ENCODE measurements at places on chromosomes 5 and 9. TPM values are rescaled to one million over a fixed set of nuclear protein-coding genes. Genes with fewer than 3 reads are reported as not detected.

DMRT3 gene
- not detected for total RNA-seq

MBLAC2 gene
- total RNA-seq: 9.4 TPM

NSD1 gene
- 110 TPM for total RNA-seq

OBP2B gene
- not detected for total RNA-seq

IL17B gene
- not detected for total RNA-seq

FCN2 gene
- total RNA-seq: not detected

G3BP1 gene
- 282 TPM for total RNA-seq

DNA sequence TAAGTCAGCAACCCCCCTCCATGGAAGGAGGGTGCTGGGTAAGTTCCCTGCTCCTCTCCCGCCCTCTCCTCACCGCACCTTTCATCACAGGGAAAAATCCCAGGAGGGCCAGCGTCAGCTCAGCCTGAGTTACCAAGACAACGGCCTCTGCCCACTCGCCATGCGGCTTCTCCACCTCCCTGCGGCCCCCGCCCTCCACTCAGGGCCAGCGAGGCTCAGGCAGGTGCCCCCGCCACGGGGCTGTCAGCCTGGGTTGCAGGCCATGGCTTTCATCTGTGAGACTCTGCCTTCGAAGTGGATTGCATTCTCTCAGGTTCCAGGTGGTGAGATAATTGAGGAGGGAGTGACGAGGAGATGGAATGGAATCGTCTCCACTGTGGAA, 27.2 kb upstream of the LAMC3 start:
- no peak for DNase-seq

GRCh38 chr9:93667627-93668026, 91.2 kb downstream of the PHF2 start:
- DNase-seq: no peak

- DNase-seq: no peak
These were observed 193.9 kb downstream of the ALDH1A1 start for GRCh38 chr9:72758944-72759343.

KLF4 gene
- 94.9 TPM for total RNA-seq

RNF44 gene
- total RNA-seq: 60.1 TPM

HABP4 gene
- total RNA-seq: 6.3 TPM

- no peak for DNase-seq
These were observed 54.1 kb upstream of the ALDH1A1 start for GRCh38 chr9:73006986-73007385.

GRCh38 chr9:110255463-110256379, 586 bp downstream of the TXN start:
- DNase-seq: peak; percentile 64

SLC25A2 gene
- 0.79 TPM for total RNA-seq

DNA sequence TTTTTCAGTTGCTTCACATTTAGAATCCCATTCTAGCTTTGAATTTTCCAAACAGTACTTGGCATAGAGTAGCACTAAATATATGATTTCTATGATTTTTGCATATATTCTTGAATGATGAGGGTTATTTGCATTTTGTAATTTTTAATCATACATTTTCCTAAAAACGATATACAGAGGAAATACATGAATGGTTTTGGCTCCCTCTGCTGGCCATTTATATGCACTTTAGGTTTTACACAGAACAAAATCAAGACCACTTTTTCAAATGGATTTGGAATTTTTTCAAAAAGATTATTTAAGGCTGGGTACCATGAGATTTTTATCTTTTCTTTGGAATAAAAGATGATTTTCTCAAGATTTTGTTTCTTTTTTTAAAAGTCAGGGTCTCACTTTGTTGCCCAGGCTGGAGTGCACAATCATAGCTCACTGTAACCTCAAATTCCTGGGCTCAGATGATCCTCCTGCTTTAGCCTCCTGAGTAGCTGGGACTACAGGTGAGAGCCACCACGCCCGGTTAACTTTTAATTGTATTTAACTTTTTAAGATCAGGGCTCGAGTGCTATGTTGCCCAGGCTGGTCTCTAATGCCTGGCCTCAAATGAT, 16.7 kb upstream of the COMMD10 start:
- peak; percentile 70 for DNase-seq

SLC25A48 gene
- total RNA-seq: not detected

NR2F1-AS1 gene
- total RNA-seq: 3.2 TPM

ADGRD2 gene
- total RNA-seq: not detected

DNA sequence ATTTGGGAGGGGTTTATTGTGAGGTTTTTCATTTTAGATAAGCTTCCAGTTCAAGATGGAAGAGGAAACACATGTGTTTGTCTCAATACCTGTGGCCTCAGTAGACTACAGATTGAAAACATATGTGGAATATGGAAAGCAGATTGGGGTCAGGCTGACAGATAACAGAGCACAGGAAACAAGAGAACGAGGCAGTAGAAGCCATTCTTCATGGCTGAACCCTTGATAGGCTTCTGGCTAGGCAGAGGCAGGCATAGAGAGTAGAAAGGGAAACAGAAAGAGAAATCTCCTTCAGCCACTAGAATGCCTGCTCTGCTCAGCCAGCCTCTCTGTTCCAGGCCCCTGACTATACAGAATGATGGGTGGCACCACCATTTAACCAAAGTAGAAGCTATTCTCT, 152.5 kb downstream of the MUSK start:
- DNase-seq: no peak

KCTD16 gene
- 0.20 TPM for total RNA-seq

GRCh38 chr5:64979531-64979930, 210.8 kb downstream of the CWC27 start:
- no peak for DNase-seq

- DNase-seq: peak; percentile 21
These were observed 96.7 kb upstream of the FER start for GRCh38 chr5:108650997-108651396.

BHMT2 gene
- total RNA-seq: not detected

DNA sequence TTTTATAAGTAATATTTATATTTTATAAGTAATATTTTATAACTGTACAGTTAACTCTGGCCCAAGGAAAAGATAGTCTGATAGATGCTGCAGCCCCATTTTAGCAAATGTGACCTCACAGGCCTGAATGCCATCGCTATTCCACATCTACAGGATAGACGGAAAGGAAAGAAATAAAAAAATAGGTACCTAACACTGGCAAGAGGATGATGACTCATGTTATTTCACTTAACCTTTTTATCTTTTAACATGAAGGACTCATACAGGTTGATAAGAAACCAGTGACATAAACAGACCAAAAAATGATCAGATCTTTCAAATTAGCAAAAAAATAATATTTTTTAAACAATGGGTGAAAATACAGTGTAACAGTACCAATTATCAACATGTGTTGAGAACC, 2.7 kb downstream of the CD274 start:
- DNase-seq: no peak

DNA sequence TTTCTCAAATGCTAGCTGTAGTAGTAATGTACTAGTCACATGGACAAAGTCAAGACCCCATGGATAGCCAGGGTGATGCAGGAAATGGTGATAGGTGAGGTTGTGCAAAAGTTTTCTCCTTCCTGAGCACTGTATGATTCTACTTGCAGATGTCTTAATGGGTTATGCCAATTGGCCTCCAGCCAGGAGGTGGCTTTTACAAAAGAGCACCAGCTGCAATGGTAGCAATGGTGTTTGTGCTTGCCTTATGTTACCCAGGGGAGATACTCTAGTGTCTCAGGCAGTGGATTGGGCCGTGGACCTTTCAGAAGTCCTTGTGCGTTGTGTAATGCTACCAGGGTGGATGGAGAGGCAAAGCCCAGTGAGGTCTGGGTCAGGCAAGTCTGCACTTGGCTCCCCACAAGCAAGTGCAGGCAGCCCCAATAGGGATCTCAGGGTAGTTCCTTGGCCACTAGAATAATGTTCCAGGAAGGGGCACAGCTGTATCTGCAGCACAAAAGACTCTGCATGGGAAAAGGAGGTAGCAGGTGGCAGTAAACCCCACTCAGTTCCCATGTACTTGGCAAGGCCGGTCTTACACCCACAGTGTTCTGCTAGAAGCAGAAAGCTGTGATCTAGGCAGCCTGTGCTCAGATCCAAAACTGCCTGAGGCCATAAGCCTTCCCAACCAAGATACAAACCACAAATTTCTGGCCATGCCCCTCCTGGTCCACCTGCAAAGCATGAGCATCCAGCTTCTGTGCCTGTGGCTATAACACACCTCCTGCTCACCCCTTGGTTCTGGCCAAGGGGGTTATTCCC, 46.4 kb upstream of the EDIL3 start:
- peak; percentile 8 for DNase-seq

IRX1 gene
- 13.8 TPM for total RNA-seq

GRCh38 chr5:97193355-97193688, 10.3 kb upstream of the RIOK2 start:
- no peak for DNase-seq

DNA sequence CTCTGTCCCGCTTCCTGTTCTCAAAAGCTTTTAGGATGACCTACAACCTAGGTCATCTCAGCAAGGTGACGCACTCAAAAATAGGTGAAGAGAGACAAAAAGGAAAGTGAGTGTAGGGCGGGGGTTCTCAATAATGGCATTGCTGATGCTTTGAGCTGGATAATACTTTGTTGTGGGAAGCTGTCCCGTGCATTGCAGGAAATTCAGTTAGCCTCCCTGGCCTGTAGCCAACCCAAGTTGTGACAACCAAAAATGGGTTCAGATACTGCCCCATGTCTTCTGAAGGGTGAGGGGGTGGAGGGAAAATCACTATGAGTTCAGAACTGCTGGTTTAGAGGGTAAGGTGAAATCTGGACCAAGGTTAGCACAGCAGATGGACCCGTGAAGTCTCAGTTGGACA, 151.4 kb downstream of the MAST4 start:
- DNase-seq: no peak

GRCh38 chr5:84381502-84382362, 2.9 kb downstream of the EDIL3 start:
- DNase-seq: no peak

DNA sequence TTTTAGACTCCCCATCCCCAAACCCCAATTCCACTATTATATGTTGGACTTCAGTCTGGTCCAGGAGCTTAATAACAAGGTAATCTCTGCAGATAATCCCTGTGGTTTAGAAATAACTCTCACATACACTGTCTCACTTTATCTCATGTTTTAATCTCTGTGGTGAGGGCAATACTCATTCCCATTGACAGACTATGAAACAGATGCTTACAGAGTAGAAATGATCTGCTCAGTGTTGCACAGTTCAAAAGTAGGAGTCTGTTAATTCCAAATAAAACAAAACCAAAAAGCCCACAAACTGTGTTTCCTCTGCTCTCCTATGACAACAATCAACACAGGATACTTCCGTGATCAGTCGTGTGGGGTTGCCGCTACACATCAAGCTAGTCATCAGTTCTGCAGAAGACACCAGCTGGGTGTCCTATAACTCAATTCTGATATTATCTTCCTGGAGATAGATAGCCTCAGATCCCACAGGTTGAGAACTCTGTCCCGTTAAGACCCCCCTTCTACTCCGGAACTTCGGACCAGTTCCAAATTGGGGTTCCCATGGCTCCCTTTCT, 26.3 kb upstream of the FANCC start:
- no peak for DNase-seq
